ENCODE measurements at places on chromosomes 1 and 21.
A peak's percentile ranks its signal among the peaks of the same experiment; 100 is the strongest.

DNA sequence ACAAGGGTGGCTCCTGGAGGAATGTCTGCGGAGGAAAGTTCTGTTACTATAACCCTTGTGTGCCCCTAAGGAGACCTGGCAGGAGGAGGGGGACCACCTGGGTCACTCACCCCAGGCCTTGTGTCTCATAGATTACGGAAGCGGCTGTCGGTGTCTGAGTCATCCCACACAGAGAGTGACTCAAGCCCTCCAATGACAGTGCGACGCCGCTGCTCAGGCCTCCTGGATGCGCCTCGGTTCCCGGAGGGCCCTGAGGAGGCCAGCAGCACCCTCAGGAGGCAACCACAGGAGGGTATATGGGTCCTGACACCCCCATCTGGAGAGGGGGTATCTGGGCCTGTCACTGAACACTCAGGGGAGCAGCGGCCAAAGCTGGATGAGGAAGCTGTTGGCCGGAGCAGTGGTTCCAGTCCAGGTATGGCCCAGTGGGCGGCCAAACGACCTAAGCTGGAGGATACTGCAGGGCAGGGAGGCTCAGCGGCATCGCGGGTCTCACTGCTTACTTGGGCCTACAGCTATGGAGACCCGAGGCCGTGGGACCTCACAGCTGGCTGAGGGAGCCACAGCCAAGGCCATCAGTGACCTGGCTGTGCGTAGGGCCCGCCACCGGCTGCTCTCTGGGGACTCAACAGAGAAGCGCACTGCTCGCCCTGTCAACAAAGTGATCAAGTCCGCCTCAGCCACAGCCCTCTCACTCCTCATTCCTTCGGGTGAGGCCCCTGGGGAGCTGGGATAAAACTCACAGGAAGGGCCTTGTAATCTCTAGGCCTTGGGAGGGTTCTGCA, 101.4 kb downstream of the PIK3R3 start:
- peak; percentile 17 for DNase-seq

- peak; percentile 27 for DNase-seq
Measured at GRCh38 chr1:172184506-172185191, 235.8 kb upstream of the C1orf105 start.

DNA sequence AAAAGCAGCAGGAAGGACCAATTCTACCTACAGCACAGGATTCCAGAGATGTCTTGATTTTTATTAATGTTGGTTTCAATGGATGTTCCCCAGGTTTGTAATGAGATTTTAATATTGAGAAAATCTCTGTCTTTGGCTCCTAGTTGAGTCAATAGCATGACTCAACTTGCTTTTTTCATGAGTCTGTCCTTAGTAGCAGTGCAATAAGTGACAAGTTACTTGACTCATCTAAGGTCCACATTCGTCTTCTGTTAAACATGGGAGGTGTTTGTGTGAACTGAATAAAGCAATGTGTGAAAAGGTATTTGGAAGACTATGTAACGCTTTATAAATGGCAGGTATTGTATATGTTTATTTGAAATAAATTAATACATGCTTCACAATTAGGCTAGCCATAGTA, 645.0 kb upstream of the PTBP2 start:
- no peak for DNase-seq

- peak; percentile 55 for DNase-seq
Measured at GRCh38 chr1:158117854-158118704, 62.6 kb upstream of the CD1D start.

DNA sequence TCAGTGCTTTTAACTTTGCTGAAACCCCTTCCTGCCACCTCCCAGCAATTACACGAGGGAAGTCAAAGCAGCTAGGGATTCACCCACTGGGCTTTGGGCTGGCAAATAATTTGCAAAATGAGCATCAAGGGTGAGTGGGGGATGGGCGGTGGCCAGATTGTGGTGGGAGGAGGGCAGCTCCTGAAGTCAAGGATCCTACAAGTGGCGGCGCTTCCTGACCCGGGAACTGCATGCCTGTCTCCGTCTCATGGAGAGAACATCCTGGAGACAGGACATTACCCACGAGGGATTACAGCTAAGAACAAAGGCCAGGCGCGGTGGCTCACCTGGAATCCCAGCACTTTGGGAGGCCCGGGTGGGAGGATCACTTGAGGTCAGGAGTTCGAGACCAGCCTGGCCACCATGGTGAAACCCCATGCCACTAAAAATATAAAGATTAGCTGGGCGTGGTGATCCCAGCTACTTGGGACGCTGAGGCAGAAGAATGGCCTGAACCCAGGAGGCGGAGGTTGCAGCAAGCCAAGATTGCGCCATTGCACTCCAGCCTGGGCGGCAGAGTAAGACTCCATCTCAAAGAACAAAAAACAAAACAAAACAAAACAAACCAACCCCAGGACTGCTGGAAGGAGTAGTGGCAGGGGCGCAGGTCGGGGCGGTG, 12.9 kb downstream of the TTC34 start:
- DNase-seq: no peak

Data from fibroblast of skin of right quadriceps (primary cell).